ENCODE measurements at places on chromosomes 11 and 22.

- no peak for DNase-seq
Measured at GRCh38 chr11:44561275-44561805, 4.1 kb upstream of the CD82 start.

- DNase-seq: no peak
Measured at GRCh38 chr22:48959496-48959895, 868.2 kb downstream of the BRD1 start.

DNA sequence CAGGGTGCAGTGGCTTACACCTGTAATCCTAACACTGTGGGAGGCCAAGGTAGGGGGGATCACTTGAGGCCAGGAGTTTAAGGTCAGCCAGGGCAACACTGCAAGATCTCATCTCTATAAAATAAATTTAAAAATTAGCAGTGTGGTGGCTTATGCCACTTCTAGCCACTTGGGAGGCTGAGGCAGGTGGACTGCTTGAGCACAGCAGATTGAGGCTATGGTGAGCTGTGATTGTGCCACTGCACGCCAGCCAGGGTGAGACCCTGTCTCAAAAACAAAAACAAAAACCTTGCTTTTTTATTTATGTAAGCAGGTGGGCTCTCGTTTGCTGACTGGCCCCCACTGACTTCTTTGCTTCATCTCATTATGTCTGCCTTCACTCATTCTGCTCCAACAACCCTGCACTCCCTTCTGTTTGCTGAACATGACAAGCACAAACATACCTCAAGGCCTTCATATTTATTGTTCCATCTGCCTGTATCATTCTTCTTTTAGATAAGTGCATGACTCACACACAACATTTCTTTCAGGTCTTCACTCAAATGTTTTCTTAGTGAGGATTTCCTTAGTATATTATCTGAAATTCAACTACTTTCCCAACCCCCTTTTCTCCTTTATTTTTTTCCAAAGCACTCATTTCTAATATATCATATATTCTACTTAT lies 32.4 kb upstream of the CLNS1A start:
- DNase-seq: no peak

DNA sequence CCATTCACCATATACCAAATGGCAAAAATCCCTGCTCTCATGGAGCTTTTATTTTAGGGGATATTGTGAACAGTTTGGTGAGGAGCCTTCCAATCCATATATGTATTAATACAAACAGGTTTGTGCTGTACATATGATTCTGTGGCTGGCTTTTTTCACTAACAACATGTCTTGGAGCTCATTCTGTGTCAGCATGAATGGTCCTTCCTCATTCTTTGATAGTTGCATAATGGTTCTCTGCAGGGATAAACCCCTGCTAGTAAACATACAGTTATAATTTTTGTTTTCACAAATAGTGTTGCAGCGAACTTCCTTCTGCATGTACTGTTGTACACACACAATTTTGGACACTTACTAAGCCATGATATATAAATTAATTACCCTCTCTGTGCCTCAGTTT lies 8.3 kb downstream of the PRR5L start:
- no peak for DNase-seq

- no peak for DNase-seq
Measured at GRCh38 chr11:12430351-12430750, 53.0 kb downstream of the PARVA start.

GRCh38 chr11:47106798-47107411 lies 69.8 kb downstream of the ARFGAP2 start:
- no peak for DNase-seq

GRCh38 chr11:94623120-94623735 lies 56.1 kb downstream of the PIWIL4 start:
- DNase-seq: peak; percentile 64

DNA sequence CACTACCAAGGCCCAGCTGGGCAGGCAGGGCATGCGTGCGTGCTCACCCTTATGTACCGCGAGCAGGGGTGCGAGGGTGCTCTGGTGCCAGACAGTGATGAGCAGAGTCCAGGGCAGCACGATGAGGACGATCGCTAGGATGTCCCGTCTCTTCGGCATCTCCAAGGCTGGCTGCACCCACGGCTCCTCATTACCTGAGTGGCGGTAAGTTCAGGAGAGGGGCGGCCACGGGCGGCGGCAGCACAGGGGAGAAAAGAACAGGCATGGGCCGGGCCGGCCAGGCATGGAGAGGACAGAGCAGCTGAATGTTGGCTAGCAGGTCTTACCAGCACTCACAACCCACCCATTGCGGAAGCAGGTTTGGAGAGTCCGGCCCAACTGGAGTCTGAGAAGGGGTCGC lies 24.5 kb downstream of the B3GAT1 start:
- no peak for DNase-seq

GRCh38 chr11:120929664-120930154 lies 94.2 kb upstream of the TBCEL start:
- peak; percentile 6 for DNase-seq

DNA sequence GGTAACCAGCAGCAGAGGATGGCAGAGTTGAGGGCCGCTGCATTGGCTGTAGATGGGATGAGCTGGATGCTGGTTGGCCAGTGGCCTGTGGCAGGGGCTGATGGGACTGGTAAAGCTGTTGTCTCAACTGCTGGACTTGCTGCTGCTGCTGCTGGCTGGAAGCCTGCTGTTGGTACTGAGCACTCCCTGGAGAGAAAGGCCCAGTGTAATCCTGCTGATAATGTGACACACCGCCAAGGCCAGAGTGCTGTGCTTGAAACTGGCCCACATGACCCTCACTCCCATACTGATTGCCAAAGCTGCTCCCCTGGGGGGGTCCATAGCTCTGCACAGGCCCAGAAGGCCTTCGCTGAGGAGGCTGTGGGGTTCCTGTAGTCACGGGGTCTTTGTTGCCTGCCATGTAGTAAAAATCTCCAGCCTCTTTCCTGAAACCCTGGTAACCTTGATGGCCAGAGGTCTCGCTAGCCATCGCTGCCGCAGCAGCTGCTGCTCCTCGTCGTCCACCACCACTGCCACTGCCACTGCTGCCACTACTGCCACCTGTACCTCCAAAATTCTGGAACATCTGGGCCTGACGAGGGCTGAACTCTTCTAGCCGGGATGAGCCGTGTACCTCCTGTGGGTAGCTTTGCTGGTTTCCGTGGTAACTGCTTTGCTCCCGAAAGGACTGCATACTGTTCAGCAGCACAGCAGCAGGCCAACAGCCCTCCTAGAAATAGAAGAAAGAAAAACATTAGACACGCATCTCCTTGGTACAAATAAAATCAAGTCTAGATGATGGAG lies 55.6 kb downstream of the TCF20 start:
- DNase-seq: no peak

DNA sequence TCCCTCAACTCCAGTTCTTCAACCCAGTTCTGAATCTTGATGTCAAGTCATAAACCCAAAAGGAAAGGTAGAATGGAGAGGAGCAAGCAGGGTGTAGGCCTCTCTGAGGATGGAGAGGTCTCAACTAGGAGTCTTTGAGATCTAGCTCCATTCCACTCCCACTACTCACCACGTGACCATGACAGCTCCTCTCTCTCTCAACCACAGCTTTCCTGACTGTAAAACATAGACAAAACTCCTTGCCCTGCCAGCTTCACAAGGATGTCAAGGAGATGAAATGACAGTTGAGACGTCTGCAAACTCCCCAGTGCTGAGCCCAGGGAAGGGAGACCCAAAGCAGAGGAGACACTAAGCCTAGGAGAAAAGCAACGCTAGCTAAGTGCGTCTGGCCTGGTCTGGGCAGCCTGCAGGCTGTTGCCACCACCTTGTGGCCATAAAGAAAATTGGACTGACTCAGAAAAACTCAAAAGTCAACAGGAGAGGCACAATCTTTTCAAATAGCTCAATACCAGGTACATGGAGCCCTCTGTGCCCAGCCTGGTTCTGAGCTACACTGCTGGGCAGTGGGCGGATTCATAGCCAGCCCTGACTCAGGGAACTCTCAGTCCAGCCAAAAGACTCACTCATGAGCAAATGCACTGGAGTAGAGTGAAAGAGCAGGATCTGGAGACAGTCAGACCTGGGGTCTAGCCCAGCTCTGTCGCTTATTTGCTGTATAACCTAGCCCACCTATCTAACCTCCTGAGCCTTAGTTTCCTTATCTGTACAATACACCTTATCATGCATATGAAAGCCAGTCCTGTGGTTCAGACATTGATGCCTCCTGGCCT lies 3.4 kb downstream of the CLPB start:
- peak; percentile 41 for DNase-seq

DNA sequence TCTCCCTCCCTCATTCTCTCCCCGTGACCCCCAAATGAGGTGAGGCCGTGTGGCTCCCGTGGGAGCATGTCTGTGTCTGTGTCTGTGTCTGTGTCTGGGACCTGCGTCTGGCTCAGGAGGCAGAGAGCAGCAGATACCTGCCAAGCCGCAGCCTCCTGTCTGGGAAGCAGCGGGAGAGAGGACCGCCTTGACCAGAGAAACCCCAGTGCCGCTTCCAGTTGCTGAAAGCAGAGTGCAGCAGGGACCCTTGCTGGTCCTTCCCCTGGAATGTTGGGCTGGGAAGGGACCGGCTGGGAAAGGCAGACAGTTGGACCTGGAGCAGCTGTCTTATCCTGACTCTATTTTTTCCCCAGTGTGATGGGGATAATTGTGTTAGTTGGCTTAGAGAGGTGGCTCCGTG lies 525 bp downstream of the CSDC2 start:
- DNase-seq: no peak

DNA sequence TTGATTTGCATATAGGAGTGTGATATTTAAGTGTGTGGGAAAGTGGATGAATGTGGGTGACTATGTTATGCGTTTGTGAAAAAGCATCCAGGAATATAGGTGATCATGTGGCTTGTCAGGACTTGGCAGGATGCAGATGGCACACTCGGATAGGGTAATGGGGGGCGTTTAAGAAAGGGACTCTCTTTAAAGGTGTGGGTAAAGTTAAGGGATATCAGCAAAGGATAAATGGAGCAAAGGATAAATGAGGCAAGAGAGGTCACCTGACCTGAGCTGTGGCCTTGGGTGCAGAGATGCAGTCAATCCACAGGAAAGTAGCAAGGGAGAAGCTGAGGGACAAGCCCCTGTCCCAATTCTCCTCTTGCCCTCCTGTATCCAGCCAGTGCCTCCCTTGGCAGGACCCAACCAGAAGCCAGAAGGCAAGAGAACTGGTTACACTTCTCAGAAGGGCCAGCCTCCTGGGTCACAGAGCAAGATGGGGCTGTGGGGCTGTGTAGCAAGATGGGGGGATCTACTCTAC lies 47.5 kb upstream of the GRAMD1B start:
- no peak for DNase-seq

- no peak for DNase-seq
Measured at GRCh38 chr11:126281245-126281644, 1.6 kb upstream of the TIRAP start.

GRCh38 chr11:117817368-117818040 lies 7.0 kb downstream of the FXYD2 start:
- DNase-seq: peak; percentile 49

GRCh38 chr11:47524291-47524874 lies 28.5 kb downstream of the CELF1 start:
- no peak for DNase-seq

DNA sequence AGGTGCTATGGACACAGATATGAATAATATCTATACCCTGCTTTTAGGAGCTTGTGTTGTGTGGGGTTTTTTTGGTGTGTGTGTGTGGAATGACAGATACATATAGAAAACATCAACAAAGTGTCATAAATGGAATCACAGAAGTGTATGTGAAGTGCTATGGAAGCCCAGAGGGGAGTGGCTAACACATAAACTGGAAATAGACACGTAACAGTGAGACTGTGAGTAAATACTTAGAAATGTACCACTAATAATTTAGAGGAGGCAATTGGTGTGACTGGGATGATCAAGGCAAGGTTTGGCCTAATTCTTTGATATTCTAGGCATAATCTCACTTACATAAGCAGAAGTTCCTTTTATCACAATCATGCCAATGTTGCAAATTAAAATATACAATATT lies 169.3 kb upstream of the TENM4 start:
- no peak for DNase-seq

DNA sequence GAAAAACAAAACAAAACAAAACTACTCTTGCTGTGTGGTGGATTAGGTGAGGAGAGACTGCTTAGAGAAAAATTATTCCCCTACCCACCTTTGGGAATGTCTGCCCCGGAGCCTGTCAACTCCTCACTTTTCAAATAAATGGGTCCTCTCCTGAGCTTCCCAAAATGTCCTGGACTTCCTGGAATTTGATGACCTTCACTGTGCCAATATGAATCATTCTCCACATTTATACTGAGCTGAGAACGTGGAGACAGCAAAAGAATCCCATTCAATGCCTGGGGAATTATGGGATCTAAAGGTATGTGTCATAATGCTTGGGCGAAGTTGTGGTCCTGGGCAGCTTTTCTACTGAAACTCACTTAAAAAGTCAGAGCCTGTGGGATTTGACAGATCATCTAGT lies 136.8 kb downstream of the KIF18A start:
- no peak for DNase-seq

GRCh38 chr11:64897381-64898075 lies 19.1 kb upstream of the EHD1 start:
- DNase-seq: no peak

DNA sequence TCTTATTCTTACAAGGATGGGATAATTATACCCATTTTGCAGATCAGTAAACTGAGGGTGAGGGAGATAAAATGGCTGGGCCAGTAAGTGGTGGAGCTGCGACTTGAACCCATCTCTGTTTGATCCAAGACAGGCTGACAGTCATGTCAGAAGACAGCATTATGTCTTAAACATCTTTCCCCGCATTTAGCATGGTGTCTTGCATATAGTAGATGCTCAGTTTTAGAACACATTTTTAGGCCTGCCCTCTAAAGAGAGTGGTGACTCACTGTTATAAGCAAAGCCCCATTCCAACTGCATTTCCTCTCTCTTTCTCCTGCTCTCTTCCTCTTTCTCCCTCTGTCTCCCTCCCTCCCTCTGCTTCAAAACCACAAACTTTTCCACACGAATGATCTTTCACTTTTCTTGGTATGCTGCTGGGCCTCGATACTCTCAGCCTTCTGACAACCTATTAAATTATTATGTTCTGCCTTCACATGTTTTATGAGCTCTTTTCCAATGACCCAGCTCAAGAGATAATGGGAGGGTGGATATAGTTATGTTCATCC lies 25.2 kb downstream of the CWC15 start:
- no peak for DNase-seq

DNA sequence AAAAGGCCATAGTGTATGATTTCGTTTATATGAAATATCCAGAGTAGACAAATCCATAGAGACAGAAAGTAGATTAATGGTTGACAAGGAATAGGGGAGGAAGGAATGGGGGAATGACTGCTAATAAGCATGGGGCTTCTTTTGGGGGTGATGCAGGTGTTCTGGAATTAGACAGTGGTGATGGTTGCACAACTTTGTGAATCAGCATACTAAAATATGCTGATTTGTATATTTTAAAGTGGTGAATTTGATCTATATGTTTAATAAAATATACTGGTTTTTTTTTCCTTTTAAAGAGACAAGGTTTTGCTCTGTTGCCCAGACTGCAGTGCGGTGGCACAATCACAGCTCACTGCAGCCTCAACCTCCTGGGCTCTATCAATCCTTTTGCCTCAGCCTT lies 6.5 kb upstream of the HORMAD2 start:
- no peak for DNase-seq

GRCh38 chr11:57249384-57250319 lies 12.6 kb upstream of the APLNR start:
- DNase-seq: no peak

GRCh38 chr11:17521106-17521900 lies 22.9 kb downstream of the USH1C start:
- DNase-seq: no peak
